ENCODE measurements at places on chromosomes 2 and 18. TPM values are rescaled to one million over a fixed set of nuclear protein-coding genes. Genes with fewer than 3 reads are reported as not detected.

GRCh38 chr2:96625571-96626552 lies 12.2 kb downstream of the KANSL3 start:
- DNase-seq, result no peak
- H3K27me3 ChIP-seq, result no peaks in the 10 kb centered on the region
- peaks cover 3% of the 10 kb centered on the region for H3K36me3 ChIP-seq
- H3K27ac ChIP-seq, result no peak overlapping the region
- H3K4me1 ChIP-seq, result peaks cover 2% of the 10 kb centered on the region

DNA sequence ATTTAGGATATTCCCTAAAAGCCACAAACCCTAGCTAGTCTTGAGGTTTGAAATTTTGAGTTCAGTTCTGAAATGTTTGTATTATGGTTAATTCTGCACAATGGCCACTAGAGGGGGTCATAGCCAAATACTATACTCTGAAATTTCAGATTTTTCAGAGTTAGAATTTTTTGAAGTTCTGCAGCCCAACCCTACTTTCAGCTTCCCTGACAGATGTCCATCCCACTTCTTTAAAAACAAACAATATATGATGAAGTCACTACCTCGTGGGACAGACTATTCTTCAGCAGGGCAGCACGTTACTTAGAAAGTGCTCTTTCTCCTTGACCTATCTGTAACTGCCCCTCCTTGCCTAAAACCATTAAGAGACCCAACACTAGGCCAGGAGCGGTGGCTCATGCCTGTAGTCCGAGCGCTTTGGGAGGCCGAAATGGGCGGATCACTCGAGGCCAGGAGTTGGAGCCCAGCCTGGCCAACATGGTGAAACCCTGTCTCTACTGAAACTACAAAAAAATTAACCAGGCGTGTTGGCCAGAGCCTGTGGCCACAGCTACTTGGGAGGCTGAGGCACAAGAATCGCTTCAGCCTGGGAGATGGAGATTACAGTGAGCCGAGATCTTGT lies 48.2 kb upstream of the PAPOLG start:
- no peaks in the 10 kb centered on the region for H3K36me3 ChIP-seq
- DNase-seq, result no peak
- no peak overlapping the region for H3K27ac ChIP-seq
- no peaks in the 10 kb centered on the region for H3K4me1 ChIP-seq
- no peaks in the 10 kb centered on the region for H3K27me3 ChIP-seq

- no peaks in the 10 kb centered on the region for H3K27me3 ChIP-seq
- no peak overlapping the region for H3K27ac ChIP-seq
- no peak overlapping the region for H3K4me3 ChIP-seq
- DNase-seq, result no peak
- no peaks in the 10 kb centered on the region for H3K4me1 ChIP-seq
These were observed 164.8 kb downstream of the MYCN start for GRCh38 chr2:16104949-16105668.

DNA sequence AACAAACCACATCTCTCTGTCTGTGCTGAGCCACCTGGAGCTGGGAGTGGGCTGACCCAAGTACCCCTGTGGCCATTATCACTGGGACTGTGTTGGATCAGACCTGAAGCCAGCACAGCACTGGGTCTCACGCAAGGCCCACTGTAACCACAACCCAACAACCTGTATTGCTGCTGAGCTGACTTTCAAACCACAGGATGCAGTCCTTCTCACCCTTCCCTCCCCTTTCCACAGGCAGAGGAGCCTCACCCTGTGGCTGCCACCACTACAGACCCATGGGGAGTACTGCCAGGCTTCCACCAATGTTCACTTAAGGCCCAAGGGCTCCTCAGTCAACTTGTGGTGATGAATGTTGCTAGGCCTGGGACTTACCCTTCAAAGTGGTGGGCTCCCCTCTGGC lies 135.7 kb downstream of the DIS3L2 start:
- H3K4me3 ChIP-seq, result no peak overlapping the region
- DNase-seq, result no peak
- no peak overlapping the region for H3K27ac ChIP-seq

- no peaks in the 10 kb centered on the region for H3K4me1 ChIP-seq
- no peak for DNase-seq
- H3K4me3 ChIP-seq, result no peak overlapping the region
- no peaks in the 10 kb centered on the region for H3K36me3 ChIP-seq
These were observed 145.3 kb upstream of the SPRED2 start for GRCh38 chr2:65577654-65578053.

GRCh38 chr2:218962859-218963492 lies 3.5 kb downstream of the CDK5R2 start:
- H3K27me3 ChIP-seq, result no peaks in the 10 kb centered on the region
- H3K27ac ChIP-seq, result no peak overlapping the region
- no peaks in the 10 kb centered on the region for H3K36me3 ChIP-seq
- H3K4me1 ChIP-seq, result no peaks in the 10 kb centered on the region

DNA sequence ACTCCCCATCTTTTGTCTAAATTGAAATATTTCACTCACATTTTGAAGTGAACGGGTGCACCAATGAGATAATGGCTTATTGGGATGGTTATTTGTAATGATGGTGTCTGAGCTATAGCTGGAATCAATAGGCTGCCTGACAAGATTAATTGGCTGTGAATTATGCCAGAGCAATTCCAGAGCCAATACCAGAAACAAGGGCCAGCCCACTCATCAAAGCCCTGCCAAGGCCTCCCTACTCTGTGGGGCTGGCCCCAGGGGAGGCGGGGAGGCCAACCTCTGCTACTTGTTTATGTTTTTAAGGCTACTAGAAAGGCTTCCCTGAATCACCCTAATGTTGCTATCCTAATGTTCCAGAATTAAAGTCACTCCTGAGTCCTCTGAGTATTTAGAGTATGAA lies 29.1 kb upstream of the NEMP2 start:
- H3K27ac ChIP-seq, result no peak overlapping the region
- H3K36me3 ChIP-seq, result no peaks in the 10 kb centered on the region
- DNase-seq, result no peak

DNA sequence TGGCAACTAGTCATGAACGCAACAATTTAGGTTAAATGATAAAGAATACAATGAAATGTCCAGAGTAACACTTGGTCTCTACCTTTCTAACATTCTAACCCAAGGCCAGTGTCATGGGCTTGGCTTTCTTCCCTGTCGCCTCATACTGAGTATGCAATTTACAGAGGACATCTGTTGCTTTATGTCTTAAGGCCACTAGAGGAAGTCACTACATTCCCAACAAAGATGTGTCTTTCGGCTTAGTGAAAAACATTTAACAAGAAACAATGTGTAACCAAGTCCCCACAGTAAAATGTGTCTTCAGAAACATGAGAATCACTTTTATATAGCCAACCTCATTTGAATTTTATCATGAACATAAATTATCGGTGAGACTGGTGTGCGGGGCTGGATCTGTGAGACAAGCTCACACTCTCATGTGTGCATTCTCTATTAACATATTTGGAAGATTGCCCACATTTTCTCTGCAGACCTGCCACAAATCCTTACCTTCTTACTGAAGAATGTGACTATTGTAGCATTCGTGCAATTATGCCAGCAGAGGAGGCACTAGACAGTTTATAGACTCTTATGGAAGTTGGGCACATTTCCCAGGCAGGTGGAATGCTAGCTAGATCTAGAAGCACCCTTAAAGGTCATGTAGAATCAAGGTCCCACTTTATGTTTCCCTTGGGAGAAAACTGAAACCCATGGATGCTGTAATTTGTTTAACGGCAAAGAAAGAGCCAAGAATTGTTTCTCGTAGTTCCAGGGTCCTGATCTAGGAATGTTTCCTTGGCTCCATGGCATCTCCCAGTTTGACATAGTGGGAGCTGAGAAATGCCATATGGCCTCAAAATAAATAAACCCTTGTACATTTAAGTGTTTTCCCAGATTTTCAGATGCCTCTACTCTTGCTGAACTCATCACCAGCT lies 101.8 kb downstream of the CD226 start:
- H3K36me3 ChIP-seq, result no peaks in the 10 kb centered on the region
- no peaks in the 10 kb centered on the region for H3K4me1 ChIP-seq
- H3K27me3 ChIP-seq, result no peaks in the 10 kb centered on the region
- no peak overlapping the region for H3K4me3 ChIP-seq
- H3K27ac ChIP-seq, result no peak overlapping the region
- DNase-seq, result no peak

DNA sequence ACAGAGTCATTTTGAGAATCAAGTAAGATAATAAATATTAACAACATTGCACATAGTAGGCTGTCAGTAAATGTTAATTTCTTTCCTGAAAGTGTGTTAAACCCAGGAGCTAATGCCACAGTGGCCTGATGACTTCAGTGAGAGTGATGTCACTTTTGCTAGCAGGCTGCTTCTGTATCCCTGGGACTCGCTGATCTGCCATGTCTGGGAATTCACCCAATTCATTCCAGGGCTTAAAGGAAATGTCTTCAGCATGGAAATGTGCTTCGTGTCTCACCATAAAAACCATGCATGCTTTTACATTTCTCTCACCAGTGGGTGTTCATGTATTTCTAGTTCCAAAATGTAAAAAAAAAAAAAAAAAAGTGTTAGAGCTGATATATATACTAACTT lies 56.8 kb upstream of the MAPRE3 start:
- no peak for DNase-seq
- no peaks in the 10 kb centered on the region for H3K36me3 ChIP-seq
- H3K4me1 ChIP-seq, result no peaks in the 10 kb centered on the region

Gene NXPH2
- total RNA-seq, result not detected

Gene CABYR
- 5.5 TPM for total RNA-seq

Gene ACYP2
- 16.3 TPM for total RNA-seq

Gene TUBA4B
- total RNA-seq, result not detected

Gene REEP1
- total RNA-seq, result 36.3 TPM

Gene PKDCC
- total RNA-seq, result 258 TPM
